Prostate gland (tissue), 2 donors: ENCODE measurements at places on chromosomes 11 and 22.

DNA sequence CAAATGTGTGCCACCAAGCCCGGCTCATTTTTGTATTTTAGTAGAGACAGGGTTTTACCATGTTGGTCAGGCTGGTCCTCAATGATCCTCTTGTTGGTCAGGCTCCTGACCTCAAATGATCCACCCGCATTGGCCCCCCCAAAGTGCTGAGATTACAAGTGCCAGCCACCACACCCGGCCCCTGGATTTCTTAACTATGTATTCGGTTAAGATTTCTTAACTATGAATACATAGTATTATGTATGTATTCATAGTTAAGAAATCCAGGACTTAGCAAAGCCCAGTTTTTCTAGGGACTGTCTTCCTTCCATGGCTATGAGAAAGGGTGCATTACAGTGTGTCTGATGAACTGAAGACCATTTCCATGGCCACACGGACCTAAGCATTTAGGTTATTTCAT is 1.7 kb downstream of the C11orf91 start:
- no peak for DNase-seq

DNA sequence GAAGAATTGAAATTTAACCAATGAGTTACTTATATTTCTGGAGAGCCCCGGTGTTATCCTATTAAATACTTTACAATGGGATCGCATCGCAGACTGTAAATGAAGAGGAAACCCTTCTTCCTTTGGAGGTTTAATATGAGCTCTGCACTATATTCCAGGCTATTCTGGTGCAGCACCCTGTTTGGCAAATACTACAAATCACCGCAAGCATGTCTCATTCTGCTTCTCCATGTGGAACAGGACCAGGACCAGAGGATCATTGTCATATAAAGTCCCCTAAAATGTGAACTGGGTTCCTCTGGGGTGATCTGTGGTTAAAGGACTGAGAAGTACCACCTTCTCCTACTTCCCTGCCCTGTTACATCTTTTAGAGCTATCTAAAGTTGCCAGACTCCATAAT is 703.7 kb downstream of the DLG2 start:
- DNase-seq: no peak

- no peak for DNase-seq
Measured at GRCh38 chr11:33135768-33136443, 25.4 kb downstream of the CSTF3 start.

- DNase-seq: no peak
Measured at GRCh38 chr11:8932564-8933180, at the start of gene C11orf16. Gene C11orf16 (minus strand): TSS chr11:8932947. CDS start chr11:8932308, 639 bp downstream.

- no peak for DNase-seq
Measured at GRCh38 chr11:95085117-95085816, 4.4 kb upstream of the ENDOD1 start.

GRCh38 chr11:69913591-69914285 is 94.5 kb upstream of the FGF3 start:
- no peak for DNase-seq

DNA sequence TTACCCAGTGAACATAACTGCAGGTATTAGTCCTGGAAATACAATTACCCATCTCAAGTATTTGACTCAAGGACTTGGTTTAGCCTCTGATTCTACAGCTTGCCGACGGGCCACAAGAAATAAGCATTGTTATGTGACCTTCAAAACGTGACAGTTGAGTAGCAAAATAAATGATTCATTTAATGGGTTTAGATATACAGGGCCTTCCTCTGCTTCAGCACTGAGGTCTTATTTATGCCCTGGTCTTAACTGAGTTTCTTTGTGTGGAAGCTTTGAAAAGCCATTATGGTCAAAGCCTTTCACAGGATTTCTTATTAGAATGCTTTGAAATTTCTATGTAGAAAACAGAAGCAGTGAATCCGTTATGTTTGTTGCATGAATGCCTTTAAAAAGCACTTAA is 899.2 kb upstream of the API5 start:
- no peak for DNase-seq
